ENCODE measurements at places on chromosomes 4 and X.

GRCh38 chr4:34250562-34250961 lies 1993.8 kb downstream of the ARAP2 start:
- no peak for DNase-seq

DNA sequence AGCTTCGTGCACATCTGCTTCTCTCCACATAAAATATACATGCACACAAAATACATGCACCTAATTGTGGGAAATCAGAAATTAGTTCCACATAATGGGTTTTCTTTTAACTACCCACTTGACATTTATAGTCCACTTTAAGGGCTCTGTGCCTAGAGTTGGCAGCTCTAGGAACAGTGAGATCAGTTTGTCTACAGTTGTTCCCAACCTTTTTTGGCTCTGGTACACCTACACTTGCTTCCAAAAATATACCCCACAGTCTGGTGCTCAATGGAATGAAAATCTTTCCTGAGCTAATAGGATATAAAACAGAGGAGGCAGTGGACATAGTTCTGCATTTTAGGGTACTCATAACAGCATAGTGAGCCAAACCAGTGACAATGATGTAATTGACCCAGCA lies 36.1 kb downstream of the HDAC8 start:
- DNase-seq: no peak

DNA sequence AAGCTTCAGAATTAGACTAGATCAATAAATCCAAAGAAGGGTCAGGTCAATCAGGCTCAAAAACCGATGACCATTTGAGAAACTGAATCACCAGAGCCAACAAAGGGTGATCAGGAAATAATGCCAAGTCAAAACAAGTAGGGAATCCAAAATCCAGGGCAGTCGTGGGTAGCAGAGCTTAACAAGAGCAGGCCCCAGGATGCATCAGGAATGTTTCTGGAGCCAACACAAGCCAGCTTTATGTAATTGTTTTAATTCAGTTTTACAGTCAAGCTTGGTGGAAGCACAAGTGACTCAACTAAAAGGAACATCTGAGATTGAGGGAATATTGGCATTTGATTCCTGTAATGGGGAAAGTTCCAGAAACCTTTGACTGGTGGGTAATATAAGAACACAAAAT lies 237.9 kb upstream of the EDA2R start:
- no peak for DNase-seq

DNA sequence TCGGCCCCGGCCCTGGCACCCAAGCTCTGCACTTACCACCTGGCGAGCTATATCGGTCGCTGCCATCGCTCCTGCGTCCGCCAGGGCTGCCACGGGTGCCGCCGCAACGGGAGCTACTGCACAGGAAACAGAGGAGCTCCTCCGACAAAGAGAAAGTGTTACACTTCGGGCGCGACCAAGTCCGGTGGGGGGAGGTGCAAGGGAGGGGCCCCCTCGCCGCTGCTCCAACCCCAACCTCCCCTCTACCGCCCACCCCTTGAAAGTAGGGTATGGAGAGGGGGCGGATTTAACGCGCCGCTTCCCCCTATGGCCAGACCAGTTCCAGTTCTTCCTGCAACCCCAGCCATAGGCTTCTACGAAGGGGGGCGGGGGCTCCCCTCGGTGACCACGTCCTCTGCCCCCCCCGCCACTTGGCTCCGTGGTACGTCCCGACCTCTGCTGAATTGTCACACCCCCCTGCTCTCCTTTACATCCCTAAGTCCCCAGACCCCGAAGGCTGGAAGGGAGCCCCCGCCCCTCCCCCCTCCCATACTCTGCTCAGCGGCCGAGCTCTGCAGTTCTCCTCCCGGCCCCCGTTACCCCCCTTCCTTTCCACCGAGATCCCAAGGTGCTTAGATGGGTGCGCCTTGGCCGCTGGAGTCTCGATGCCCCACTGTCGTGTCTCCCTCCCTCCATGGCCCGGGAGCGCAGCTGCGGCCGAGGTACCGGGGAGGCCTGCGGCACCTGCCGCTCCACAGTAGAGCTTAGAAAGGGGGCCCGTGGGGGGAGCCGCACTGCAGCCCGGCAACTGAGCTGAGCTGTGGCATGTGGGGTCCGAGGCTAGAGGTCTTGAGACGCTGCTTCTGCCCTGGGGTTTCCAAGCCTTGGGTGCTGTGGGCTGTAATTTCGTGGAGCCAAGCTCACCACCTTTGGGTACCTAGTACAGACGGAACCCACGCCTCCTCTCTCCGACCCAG lies at the start of gene SEPTIN6:
TSS of gene SEPTIN6 (minus strand) at position 129 of the 956 bp plus-strand sequence. CDS start at position 66, 63 bp downstream.
- DNase-seq: peak; percentile 88

- DNase-seq: no peak
Measured at GRCh38 chr4:92362028-92362427, 58.3 kb downstream of the GRID2 start.

DNA sequence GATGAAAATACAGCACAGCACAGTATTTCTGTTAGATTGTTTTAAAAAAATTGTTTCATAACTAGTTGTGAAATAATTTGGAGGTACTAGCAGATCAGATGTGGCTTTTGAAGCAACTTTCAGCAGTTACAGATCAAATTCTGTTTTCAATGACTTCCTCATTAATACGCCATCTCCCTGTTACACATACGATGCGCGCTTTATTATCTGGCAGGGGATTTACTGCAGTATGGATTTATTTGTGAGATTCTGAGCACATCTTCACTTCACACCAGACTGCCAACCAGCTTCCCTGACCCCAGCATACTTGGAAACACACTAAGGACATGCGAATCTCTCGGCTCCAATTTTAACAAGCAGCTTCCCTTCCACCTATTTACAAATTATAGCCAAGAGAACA lies 235.5 kb upstream of the DIAPH2 start:
- no peak for DNase-seq

- DNase-seq: no peak
Measured at GRCh38 chr4:173478201-173478912, 51.7 kb downstream of the HAND2 start.

GRCh38 chrX:17323397-17323796 lies 51.6 kb upstream of the NHS start:
- no peak for DNase-seq

DNA sequence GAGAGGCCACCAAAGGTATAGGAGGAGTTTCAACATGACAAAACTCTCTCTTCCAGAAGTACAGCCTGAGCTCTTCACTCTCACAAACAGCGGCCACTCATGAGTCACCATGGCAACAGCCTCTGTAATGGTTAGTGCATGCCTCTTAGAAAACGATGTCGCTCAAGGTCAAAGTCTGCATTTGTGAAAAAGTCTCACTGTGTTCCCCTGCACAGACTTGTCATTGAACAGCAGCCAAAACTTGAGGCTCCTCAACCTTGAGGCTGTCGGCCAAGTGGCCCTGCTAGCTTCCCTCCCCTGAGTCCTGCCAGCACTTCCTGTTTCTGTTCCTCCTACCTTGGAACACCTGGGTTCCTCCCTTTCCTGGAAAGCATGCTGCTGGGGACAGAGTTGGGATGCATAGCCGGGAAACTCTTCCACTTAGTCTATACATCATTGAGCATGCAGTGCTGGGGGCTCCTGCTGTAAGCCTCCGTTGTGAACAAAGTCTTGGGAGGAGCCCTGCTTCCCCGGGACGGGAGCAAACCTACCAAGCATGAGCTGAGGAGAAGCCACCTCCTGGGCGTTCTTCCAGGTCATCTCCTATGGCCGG lies 66.6 kb downstream of the ING2 start:
- no peak for DNase-seq

- no peak for DNase-seq
Measured at GRCh38 chrX:35890699-35891098, 28.8 kb upstream of the CFAP47 start.

DNA sequence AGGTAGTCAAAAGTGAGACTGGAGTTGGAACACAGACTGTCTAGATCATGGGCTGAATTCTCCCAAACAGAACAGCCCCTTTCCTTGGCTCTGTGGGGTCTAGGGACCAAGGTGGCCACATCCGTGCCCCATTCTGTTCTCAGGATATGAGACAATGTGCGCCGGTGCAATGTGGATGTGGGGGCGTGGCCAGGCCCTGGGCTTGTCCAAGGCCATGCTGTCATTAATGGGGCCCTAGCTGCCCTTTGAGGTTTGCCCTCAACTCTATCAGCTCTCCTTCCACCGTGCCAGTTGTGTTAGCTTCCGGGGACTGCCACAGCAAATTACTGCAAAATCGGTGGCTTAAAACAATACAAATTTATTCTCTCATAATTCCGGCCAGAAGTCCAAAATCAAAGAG lies 312.6 kb downstream of the EVC2 start:
- DNase-seq: no peak

Data from CD4-positive, alpha-beta T cell treated with Interferon gamma for 1 hour (primary cell).